H7 (cell line): ENCODE measurements at places on chromosomes 4 and X.

DNA sequence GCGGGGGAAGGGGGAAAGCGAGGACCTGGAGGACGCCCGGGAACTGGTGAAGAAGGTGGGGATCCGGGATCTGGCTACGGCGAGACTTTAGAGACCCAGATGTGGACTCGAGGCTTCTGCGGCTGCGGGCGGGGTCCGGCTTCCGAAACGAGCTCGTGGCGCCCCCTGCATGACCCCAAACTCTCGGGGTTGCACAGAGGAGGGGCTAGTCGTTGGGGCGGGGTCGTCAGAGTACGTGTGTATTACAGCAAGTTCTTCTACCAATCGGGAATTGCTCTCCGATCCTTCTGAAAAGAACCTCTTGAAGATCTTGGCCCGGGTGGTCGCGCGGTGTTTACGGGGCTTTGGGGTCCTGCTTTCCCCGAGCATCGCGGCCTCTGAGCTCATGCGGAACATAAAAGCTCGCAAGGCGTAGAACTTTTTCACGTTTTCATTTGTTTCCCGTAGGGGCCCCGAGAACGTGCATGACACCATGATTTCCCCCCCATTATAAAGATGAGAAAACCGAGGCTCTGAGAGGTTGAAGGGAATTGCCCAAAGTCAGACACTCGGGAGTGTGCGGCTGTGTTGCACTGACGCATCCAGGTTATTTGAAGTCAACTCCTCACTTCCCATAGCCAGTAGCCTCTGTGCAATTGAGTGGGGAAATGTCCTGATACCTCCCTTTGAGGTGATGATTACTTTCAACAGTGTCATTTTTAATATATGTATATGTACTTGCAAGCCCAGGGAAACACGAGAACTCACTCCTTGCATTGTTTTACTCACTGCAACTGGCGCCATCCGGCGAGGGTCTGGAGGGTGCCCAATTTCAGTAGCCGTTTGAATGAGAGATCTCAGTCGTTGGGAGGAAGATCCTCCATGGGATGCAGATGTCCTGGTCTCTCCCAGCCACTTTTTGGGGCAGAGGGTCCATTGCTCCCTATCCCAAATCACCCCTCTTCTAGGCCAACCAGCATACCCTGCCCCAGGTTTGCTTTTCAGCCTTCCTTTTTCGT lies at the start of gene BEND4:
BEND4 (minus strand) TSS at position 149 of the 998 bp plus-strand sequence. CDS start 512 bp downstream, outside the sequence.
- DNase-seq: peak; percentile 51

DNA sequence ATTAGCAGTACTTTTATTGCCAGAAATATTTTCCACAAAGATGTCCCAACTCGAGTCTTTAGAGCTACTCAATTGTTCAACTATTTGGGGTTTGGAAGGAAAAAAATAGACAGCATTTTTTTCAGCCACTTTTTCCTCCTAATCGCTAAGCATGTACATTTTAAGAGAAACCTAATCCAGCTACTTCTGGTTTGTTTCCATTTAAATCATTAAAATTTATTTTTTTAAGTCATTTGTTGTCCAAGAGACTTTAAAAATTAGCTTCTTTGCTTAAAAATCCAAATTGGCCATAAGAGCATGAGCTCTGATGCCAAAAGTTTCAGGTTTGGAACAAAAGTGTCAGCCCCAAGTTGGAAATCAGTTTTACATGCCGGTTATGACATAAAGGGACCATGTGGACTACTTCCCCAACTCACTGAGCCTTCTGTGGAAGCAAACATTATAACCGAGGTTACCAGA lies 186.3 kb upstream of the INTU start:
- DNase-seq: no peak

GRCh38 chr4:184234155-184234554 lies 16.5 kb upstream of the ENPP6 start:
- DNase-seq: no peak

DNA sequence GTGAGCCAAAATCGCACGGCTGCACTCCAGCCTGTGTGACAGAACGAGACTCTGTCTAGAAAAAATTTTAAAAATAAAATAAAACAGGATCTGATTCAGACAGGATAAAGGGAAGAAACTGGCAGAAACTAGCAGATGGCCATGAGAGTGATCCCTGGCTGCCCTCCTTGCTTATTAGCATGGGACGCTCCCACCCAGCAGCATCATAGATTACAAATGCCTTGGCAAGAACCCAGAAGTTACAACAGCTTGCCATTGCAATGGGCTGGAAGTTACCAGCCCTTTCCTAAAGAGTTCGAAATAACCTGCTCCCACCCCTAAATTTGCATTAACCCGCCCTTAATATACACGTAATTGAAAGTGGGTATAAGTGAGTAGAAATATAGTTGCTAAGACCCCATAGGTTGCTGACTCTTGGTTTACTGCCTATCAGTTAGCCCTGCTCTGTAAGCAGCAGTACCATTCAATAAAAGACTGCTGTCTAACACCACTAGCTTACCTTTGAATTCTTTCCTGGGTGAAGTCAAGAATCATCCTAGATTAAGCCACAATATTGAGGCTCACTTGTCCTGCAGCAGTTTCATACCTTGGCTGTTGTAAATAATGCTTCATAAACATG lies 9.1 kb upstream of the XAGE2 start:
- no peak for DNase-seq

GRCh38 chr4:71201817-71202576 lies 136.8 kb upstream of the SLC4A4 start:
- DNase-seq: no peak

DNA sequence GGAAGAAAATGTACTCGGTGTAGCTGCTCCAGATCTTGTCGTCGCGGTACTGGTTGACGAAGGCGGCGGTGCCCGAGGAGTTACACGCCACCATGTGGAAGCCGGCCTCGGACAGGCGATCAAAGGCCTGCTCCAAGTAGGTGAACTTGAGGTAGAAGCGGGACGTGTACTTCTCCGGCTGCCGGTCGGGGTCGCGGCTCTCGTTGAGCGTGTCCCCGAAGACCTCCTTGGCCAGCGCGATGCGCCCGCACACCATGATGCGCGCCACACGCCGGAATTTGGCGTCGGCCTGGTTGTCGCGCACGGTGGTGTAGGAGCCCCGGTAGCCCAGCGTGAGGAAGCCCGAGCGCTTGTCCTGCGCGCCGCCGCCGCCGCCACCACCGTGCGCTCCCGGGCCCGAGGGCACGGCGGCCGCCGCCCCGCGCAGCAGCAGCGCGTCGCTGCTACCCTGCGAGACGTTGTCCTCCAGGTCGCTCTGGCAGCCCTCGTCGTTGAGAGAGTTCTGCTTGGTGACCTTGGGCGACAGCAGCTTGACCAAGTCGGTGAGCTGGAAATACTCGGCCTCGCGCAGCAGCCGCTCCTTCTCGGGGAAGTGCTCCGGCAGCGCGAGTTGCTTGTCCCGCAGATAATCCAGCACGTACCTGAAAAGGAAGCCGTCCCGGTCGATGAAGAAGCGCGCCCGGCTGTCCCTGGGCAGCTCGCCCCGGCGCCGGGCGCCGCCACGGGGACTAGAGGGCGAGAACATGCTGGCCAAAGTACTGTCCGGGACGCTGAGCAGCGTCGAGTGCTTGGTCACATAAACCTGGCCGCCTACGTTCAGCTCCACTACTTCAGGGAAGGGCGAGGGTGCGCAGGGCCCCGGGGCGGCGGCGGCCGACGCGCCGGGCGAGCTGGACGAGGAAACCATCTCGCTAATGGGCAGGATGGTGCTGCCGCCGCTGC lies 775 bp downstream of the KCTD8 start:
- DNase-seq: peak; percentile 59
